Sigmoid colon (tissue), 7 donors: ENCODE measurements at places on chromosomes 5 and 9. TPM values are rescaled to one million over a fixed set of nuclear protein-coding genes. Genes with fewer than 3 reads are reported as not detected.

DNA sequence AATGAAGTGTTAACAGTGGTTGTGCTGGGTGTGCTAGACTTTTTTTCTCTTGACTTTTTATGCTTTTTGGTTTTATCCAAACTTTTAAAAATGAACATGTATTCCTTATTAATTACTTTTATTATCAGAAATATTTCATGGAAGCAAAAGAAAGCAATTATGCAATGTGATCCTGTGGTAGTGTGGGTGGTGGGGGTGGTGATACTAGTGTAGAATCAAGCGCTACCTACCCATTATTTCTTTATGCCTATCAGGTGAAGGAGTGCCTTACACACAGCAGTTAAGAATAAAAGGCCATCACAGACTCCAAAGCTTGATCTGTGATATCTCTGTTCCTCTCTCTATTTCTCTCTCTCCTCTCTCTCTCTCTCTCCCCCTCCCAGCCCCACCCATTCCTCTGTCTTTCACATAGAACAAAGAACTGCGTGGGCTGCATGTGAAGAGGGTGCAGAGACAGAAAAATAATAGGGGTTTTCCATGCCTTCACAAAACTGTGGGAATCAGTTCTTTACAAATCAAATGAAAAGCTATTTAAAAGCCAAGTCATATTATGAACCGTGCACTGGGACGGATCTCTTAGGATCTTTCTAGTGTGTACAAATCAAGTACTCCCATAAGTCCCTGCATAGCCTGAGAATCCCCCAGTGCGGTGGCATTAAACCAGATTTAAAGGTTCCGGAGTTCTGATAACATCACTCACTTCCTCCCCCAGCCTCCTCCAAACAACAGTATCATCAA lies 351.2 kb downstream of the RAB3C start:
- H3K27ac ChIP-seq, result no peak overlapping the region
- H3K36me3 ChIP-seq, result no peaks in the 10 kb centered on the region
- H3K27me3 ChIP-seq, result no peaks in the 10 kb centered on the region
- no peaks in the 10 kb centered on the region for H3K4me1 ChIP-seq
- no peak for DNase-seq

The LHFPL2 gene
- 21.4 TPM for total RNA-seq

GRCh38 chr5:133259199-133259997 lies 207.6 kb downstream of the HSPA4 start:
- H3K4me3 ChIP-seq, result no peak overlapping the region
- no peak overlapping the region for H3K27ac ChIP-seq
- H3K27me3 ChIP-seq, result no peaks in the 10 kb centered on the region
- no peak for DNase-seq

DNA sequence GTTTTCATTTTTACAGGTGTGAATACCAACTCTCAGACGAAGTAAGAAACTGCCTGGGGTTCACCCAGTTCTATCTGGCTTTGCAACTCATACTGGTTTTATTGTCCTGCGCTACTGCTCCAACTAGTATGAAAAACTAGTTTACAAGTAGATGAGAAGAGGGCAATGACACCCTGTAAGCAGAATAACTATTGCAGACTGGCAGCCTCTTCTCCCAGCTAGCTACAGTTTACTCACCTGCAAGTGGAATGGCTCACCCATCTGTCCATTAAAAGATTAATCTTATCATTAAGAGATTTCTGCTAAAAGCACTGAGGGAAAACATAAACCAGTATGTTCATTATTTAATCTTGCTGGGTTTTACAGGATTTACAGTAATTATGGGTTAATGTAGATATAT lies 113.4 kb downstream of the FRMD3 start:
- H3K27ac ChIP-seq, result no peak overlapping the region
- H3K36me3 ChIP-seq, result no peaks in the 10 kb centered on the region
- no peak for DNase-seq
- no peaks in the 10 kb centered on the region for H3K4me1 ChIP-seq
- no peak overlapping the region for H3K4me3 ChIP-seq
- no peaks in the 10 kb centered on the region for H3K27me3 ChIP-seq

GRCh38 chr5:135710045-135710675 lies 124.3 kb upstream of the SLC25A48 start:
- no peaks in the 10 kb centered on the region for H3K27me3 ChIP-seq
- no peaks in the 10 kb centered on the region for H3K4me1 ChIP-seq
- no peak for DNase-seq
- H3K27ac ChIP-seq, result no peak overlapping the region
- H3K36me3 ChIP-seq, result no peaks in the 10 kb centered on the region

- no peak overlapping the region for H3K4me3 ChIP-seq
- H3K27me3 ChIP-seq, result no peaks in the 10 kb centered on the region
Measured at GRCh38 chr5:134355681-134356080, 11.3 kb downstream of the CDKL3 start.

- H3K4me3 ChIP-seq, result no peak overlapping the region
- H3K4me1 ChIP-seq, result peaks cover 16% of the 10 kb centered on the region
- no peak overlapping the region for H3K27ac ChIP-seq
- DNase-seq, result no peak
- H3K27me3 ChIP-seq, result no peaks in the 10 kb centered on the region
Measured at GRCh38 chr9:124697326-124698200, 73.5 kb downstream of the NR6A1 start.

GRCh38 chr9:32665101-32665500 lies 29.6 kb upstream of the TAF1L start:
- DNase-seq, result no peak
- H3K27me3 ChIP-seq, result no peaks in the 10 kb centered on the region
- no peaks in the 10 kb centered on the region for H3K4me1 ChIP-seq
- H3K4me3 ChIP-seq, result no peak overlapping the region

The TMEM174 gene
- total RNA-seq, result not detected

The INSL4 gene
- total RNA-seq, result not detected

DNA sequence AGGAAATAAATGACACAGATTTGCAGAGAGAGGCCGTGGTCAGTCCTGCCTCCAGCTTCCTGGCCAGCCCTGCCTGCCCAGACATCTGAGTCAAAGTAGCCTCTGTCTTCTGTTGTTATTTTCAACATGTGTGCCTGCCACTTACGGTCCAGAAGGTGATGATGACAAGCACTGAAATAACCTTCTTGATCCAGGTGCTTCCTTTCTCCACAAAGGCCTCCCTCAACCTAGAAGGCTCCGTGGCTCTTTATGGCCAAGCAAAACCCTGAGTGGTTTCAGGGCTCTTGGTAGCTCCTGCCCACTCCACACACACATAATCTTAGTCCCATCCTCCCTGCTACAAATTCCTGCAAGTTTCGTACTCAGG lies 34.1 kb upstream of the SLC6A19 start:
- H3K27me3 ChIP-seq, result no peaks in the 10 kb centered on the region
- DNase-seq, result no peak
- H3K27ac ChIP-seq, result no peak overlapping the region
- no peaks in the 10 kb centered on the region for H3K36me3 ChIP-seq
